ENCODE measurements at places on chromosomes 12 and 14.

- DNase-seq, result no peak
Observed at GRCh38 chr14:39733741-39734140, 301.5 kb upstream of the FBXO33 start.

DNA sequence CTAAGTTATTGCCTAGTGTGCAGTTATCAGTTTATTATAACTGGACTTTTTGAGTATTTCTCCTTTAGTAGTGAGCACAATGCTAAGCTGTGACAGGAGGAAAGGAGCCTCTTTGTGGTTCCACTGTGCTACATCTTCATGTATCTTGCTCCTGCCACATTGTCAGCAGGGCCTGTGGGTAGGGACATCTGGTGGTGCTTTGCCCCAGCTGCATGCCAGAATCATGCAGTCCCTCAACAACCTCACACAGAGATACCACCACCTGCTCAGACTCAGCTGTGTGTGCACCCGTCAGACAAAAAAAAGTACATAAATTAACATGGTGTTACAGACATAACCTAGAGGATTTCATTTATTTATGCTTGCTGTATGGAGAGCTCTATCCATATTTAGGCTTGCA is 51.1 kb downstream of the MIS18BP1 start:
- no peak for DNase-seq

- no peak for DNase-seq
Observed at GRCh38 chr12:1171657-1172408, 180.8 kb downstream of the ERC1 start.

DNA sequence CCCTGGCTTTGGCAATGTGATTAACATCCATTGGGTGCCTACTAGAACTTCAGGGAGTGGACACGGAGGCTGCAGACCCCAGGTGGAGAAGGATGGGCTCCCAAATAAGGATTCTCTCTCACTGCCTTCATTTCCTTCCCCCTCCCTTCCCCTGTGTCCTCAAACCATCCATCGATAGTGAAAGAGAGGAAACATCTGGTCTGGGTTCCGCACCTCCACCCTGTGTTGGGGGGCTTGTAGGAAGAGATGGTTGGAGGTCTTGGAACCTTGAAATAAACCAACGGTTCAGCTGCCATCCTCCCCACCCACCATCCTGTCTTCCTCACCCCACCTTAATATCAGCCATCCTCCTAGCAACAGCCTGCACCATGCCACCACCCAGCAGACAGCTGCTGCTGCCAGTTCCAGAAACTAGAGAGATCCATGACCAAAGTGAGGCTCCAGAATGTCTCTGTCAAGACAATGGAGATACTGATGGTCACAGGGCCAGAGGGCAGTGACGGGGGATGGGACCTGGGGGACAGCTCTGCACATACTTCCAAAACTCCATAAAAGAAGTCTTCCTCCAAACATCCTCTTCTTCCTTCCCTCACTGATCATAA is 153.1 kb upstream of the CCND2 start:
- DNase-seq, result no peak

DNA sequence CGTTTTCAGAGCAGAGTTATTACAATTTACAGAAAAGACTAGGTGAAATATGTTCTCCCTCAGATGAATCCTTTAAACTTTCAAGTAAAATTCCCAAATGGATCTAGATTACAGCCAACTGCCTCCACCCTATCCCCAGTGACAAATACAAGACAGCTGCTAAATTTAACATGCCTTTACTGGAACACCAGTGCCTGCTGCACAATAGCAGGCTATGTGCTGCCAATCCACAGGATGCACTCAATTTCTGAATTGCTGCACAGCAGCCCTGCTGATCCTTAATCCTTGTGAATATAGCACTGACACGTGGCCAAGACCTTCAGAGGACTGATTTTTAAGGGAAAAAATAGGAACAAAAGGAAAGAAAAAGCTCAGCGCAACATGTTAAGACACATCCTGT is 128.9 kb downstream of the CCER1 start:
- DNase-seq, result no peak

DNA sequence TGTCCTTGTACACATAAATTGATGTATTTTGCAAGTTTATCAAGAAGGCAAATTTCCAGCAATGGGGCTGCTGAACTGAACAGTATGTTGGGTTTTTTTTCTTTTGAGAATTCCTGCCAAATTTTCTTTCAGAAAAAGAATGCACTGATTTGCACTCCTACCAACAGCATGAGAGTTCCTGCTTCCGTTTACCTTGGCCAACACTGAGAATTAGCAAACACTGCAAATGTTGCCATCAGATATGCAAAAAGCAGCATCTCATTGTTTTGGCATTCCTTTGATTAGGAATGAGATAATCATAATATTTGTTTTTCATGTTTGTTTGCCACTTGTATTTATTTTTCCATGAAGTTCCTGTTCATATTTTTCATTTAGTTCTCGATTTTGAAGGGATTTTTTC is 82.4 kb downstream of the RTN1 start:
- no peak for DNase-seq

DNA sequence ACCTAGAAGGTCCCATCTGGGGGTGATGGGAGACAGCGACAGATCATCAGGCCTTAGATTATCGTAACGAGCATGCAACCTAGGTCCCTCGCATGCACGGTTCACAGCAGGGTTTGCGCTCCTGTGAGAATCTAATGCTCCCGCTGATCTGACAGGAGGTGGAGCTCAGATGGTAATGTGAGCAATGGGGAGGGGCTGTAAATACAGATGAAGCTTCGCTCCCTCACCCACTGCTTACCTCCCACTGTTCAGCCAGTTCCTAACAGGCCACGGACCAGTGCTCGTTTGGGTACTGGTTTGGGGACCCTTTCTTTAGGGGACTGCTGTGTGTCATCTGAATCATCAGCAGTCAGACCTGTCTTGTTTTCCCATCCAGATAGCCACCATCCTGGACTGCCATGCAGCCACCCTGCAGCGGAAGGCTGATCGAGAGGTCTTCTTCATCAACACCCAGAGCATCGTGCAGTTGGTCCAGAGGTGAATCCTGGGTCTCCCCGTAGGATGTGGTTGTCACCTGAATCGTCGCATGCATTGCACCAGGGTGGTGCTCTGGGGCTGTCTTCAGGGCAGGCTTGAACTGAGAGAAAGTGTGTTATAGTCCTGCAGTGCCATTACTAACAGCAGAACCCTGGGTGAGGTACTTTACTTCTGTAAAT is 96.2 kb downstream of the ACACB start:
- DNase-seq, result no peak

Data from globus pallidus (tissue), 1 donor.